Activated CD4-positive, alpha-beta T cell treated with anti-CD3 and anti-CD28 coated beads, Interleukin-2, amount 50 U/mL, for 4 hours (primary cell): ENCODE measurements at places on chromosomes 1 and 21.

DNA sequence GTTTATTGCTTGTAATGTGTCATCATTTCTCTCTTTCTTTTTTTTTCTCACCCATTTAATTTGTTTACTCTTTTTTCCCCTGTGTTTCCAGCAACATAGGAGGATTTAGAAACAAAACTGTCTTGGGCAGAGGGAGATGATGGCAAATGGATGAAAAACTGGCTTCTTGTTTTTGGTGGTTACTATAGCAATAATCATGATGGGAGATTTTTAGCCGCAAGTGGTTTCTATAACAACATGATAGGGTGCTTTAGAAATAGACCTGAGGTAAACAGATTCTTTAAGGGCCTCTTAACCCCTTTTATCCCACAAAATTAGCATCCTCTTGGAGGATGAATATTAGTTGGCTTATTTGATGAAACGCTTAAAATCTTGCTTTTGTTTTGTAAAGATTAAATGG, 51.6 kb downstream of the CRB1 start:
- no peak for DNase-seq

GRCh38 chr1:73452522-73452921, 745.5 kb downstream of the LRRIQ3 start:
- DNase-seq: no peak

GRCh38 chr1:56526571-56527174, 52.7 kb downstream of the PLPP3 start:
- DNase-seq: no peak

GRCh38 chr1:236654957-236655356, 31.3 kb upstream of the ACTN2 start:
- no peak for DNase-seq

DNA sequence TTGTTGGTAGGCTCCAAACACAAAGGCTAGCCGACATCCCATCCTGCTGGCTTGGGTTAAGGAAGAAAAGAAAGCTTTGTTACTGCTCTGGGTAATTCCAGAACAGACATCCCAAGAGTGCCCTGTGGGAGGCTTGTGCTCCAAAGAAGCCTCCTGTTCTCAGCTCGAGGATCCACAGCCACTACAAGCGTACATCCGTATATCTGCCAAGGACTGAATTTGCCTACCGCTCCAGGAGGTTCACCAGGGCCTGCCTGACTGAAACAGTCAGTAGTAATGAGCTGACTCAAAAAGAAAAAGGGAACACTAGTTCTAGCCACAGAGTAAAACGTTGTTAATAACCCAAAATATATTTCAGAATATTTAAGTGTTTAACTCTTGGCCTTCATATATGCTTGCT, 24.8 kb upstream of the MUTYH start:
- DNase-seq: no peak

DNA sequence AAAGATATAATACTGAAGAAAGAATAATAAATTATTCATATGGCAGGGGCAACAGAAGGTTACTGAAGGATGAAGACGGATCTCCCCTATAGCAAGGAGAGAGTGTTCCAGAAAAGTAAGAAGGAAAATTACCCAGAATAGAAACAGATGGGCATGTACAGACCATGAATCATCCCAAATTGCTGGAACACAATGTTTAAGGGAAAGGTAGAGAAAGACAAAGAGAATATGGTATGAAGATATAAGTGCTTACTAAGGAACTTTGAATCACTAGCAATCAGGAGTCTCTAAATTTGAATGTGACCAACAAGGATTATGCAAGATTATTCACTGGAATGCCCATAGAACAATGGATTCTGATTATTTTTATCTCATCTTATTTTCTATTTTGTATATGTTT, 375.4 kb downstream of the COL11A1 start:
- no peak for DNase-seq

GRCh38 chr1:89630048-89630447, 2.9 kb upstream of the LRRC8C start:
- no peak for DNase-seq

DNA sequence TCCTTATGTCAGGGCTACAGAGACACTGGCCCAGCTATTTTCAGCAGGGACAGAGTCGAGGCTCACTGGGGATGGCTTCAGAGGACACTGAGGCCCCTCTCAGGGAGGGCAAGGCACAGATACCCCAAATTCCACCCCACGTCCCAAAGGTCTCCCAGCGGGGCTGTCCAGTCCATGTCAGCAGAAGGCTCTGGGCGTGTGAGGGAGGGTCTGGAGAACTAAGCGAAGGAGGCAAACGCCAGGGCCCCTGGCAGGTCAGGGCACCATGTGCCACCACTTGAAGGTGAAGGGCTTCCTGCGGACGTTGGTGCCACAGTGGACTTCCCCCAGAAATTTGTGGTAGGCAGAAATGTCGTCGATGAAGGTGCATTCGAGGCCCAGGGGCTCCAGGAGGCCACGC, 15.0 kb upstream of the SDHB start:
- DNase-seq: no peak

- DNase-seq: no peak
Measured at GRCh38 chr1:30302858-30303257, 420.5 kb downstream of the MATN1 start.

- no peak for DNase-seq
Measured at GRCh38 chr21:31268090-31268489, 76.0 kb downstream of the TIAM1 start.

- DNase-seq: no peak
Measured at GRCh38 chr21:25656412-25656811, 17.4 kb downstream of the JAM2 start.

GRCh38 chr1:190011585-190011984, 466.1 kb downstream of the BRINP3 start:
- DNase-seq: no peak

DNA sequence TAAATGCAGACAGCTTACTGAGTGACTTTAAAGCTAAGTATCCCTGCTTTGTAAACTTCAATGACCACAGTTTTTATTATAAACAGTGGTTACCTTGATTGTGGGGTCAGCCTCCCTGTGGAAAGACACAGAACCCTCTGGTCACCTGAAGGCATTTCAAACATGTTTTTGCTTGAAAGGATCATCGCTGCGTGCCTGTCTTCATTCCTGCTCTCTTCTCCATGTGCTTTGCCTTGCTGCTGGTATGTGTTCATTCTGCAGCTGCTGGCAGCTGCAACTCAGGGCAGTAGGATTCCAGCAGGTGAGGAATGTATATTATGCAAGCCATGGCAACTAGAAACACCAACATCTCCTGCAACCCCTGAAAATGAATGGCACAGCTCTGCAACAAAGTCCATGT, 81.0 kb upstream of the VAV3 start:
- DNase-seq: no peak

- no peak for DNase-seq
Measured at GRCh38 chr1:18817316-18817715, 42.1 kb downstream of the TAS1R2 start.

- DNase-seq: no peak
Measured at GRCh38 chr1:156662005-156662799, 15.0 kb downstream of the NES start.

DNA sequence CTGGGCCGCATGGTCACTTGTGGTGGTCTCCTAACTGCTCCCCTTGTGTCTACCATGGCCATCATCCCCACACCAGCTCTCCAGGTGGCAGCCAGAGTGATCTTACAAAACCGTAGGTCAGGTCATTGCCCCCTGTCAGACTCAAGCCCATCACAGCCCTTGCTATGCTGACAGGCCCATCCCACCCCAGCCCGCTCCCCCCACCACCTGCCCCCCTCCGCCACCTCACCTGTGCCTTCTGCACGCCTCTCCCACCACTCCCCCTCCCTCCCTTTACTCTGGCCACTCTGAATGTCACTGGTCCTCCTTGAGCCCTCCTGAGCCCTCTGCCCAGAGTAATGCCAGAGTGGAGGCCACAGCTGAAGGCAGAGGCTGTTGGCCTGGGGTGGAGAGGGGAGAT, 28.5 kb downstream of the TEX35 start:
- DNase-seq: no peak

DNA sequence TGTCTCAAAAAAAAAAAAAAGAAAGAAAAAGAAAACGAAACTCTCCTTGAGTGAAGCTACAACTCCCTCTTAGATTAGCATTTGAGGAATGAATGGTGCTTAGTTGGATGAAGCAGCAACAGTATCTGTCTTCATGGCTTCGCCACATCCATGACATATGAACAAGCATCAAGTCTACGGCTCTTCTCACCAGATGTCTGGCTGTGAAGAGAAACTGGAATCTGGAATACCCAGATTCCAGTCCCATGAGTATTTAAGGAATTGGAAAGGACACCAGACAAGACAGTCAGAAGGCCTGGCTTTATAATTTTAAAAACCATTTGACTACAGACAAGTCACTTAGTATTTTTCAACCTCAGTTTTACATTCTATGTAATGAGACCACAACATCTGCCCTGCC, 38.0 kb upstream of the TADA1 start:
- DNase-seq: no peak
